ENCODE measurements at places on chromosomes 3 and 15. TPM values are rescaled to one million over a fixed set of nuclear protein-coding genes. Genes with fewer than 3 reads are reported as not detected.

GALNT15 gene
- total RNA-seq: not detected

MUSTN1 gene
- total RNA-seq: not detected

NR1I2 gene
- total RNA-seq: not detected

ZNF502 gene
- total RNA-seq: 3.0 TPM

GRAMD2A gene
- not detected for total RNA-seq

All from A375 (cell line).